Daoy (cell line): ENCODE measurements at places on chromosomes 6 and 20. TPM values are rescaled to one million over a fixed set of nuclear protein-coding genes. Genes with fewer than 3 reads are reported as not detected.

GRCh38 chr6:2173203-2173961 is 72.0 kb downstream of the GMDS start:
- DNase-seq: no peak

The LBP gene
- not detected in 2 replicates for total RNA-seq

The TSPO2 gene
- not detected in 2 replicates for total RNA-seq

The FAM209B gene
- total RNA-seq: not detected in 2 replicates

GRCh38 chr6:150633486-150633834 is 33.8 kb downstream of the PLEKHG1 start:
- no peak for DNase-seq

GRCh38 chr6:34491091-34491430 is 25.2 kb downstream of the PACSIN1 start:
- DNase-seq: peak; percentile 31

The ZC3H12D gene
- total RNA-seq: 0.17 and 0.30 TPM in 2 replicates

- DNase-seq: no peak
These were observed 214.5 kb upstream of the CITED2 start for GRCh38 chr6:139588734-139589593.

GRCh38 chr6:43774776-43775534 is 4.9 kb downstream of the VEGFA start:
- DNase-seq: peak; percentile 85

- DNase-seq: no peak
These were observed at the start of gene OR2B6 for GRCh38 chr6:27956941-27957340. Gene OR2B6 (plus strand): TSS chr6:27957241. CDS start chr6:27957241, 0 bp downstream.

DNA sequence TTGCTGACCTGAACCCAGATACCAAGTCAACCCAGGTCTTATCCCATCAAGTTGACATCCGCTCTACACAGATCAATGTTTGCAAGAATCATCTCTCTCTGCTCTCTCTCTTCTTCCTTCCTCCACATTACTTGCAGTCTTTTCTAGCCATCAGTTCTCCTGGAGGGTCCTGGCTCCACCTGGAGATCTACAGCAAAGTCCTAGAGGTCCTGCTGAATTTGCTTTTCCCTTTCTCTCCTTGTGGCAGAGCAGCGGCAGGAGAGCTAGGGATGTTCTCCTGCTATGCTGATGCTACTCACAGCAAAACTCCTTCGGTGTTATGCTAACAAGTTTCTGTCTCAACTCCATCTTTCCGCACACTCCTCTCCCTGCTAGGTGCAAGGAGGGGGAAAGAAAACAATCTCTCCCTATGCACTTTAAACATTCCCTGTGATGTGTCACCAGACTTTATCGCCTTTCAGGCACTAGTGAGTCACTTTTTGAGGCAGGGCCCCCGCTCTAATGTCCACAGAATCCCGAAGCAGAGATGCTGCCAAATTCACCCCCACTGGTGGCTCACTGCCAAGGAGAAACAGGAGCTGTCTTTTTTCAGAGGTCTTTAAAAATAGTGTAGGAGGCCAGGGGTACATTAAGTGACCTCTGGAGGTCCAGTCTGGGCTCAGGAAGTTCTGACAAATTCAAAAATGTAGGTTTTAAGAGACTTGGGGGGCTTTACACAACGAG is 62.6 kb downstream of the FAM50B start:
- peak; percentile 96 for DNase-seq

DNA sequence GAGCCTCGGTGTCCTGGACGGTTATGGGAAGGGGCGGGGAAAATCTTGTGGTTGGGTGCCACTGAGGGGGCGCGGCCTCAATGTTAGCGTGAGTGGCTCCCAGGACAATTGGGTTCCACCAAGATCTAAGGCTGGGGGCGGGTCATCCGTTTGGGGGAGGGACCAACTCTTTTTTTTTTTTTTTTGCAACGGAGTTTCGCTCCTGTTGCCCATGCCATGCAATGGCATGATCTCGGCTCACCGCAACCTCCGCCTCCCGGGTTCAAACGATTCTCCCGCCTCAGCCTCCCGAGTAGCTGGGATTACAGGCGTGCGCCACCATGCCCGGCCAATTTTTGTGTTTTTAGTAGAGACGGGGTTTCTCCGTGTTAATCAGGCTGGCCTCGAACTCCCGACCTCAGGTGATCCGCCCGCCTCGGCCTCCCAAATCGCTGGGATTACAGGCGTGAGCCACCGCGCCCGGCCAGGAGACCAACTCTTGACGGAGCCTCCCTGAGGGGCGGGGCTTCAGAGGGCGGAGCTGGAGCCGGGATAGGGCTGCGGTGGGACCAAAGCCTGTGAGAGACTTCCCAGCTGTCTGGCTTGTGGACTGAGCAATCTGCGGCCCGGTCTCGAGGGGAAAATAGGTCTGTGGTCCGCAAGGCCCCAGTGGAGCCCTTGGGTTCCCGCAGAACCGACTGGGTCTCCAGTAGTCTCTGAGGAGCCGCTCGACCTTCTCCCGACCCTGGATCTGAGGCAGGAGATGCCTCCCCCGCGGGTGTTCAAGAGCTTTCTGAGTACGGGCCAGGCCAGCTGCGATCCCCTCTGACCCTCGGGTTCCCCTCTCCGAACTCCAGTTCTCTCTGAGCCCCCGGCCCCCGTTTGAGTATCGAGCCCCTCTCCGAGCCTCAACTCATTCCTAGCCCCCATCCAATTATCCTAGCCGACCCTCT is 1.1 kb downstream of the SPAG4 start:
- peak; percentile 91 for DNase-seq

The NKAIN4 gene
- total RNA-seq: 10.6 and 12.9 TPM in 2 replicates

GRCh38 chr6:16007146-16007545 is 121.7 kb upstream of the MYLIP start:
- DNase-seq: no peak

The RUNX2 gene
- 11.8 and 13.7 TPM in 2 replicates for total RNA-seq

The RIMS1 gene
- 3.1 and 3.3 TPM in 2 replicates for total RNA-seq

GRCh38 chr6:105566503-105566902 is 163.6 kb upstream of the PREP start:
- DNase-seq: no peak

GRCh38 chr20:16748308-16748900 is at the start of gene OTOR:
Gene OTOR (plus strand): TSS chr20:16748358. CDS start chr20:16748402, 44 bp downstream.
- no peak for DNase-seq

- no peak for DNase-seq
These were observed 3.8 kb downstream of the RGS19 start for GRCh38 chr20:64075556-64075955.
